LNCaP clone FGC (cell line): ENCODE measurements at places on chromosomes 1 and 21.

- no peak for DNase-seq
These were observed 30.1 kb upstream of the KCNK2 start for GRCh38 chr1:215052256-215053015.

- DNase-seq = no peak
These were observed 99.5 kb upstream of the TSPAN2 start for GRCh38 chr1:115188680-115189395.

- DNase-seq = no peak
These were observed 10.7 kb downstream of the SPEN start for GRCh38 chr1:15858069-15858670.

DNA sequence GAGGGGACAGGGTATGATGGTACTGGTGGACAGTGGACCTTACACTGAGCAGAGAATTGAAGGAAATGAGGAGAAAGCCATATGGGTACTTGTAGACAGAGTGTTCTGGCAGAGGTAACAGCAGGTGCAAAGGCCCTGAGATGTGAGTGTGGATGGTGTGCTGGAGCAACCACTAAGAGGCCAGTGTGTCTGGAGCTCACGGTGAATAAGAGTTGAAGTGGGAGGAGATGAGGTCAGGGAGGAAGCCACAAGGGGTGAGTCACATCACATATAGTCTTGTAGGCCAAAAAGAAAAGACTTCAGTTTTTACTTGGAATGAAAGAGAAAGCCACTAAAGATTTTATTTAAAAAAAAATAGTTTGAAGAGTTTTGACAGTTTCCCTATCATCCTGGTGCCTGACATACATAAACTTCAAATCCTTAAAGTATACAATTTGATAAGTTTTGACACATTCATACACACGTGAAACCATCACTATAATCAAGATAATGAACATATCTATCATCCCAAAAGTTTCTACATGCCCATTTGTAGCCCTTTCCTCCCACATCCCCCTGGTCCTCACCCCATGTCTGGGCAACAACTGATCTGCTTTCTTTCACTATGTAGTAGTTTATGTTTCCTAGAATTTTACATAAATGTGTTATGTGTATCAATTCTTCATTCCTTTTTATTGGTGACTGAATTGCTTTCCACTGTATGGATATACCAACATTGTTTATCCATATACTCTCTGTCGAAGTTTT lies 148.4 kb downstream of the GPATCH2 start:
- DNase-seq = no peak

GRCh38 chr1:240005997-240006650 lies 85.6 kb upstream of the FMN2 start:
- no peak for DNase-seq

DNA sequence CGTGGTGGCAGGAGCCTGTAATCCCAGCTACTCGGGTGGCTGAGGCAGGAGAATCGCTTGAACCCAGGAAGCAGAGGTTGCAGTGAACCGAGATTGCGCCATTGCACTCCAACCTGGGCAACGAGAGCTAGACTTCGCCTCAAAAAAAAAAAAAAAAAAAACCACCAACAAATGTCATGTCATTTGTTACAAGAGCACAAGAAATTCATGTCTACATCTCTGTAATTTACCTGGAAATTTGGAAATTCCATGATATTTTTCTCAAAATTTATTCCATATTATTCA lies 16.5 kb upstream of the VPS45 start:
- DNase-seq = no peak

- DNase-seq = peak; percentile 15
These were observed 101.9 kb downstream of the RGS21 start for GRCh38 chr1:192418552-192419285.

- DNase-seq = no peak
These were observed 35.2 kb downstream of the TP53BP2 start for GRCh38 chr1:223810586-223810985.

DNA sequence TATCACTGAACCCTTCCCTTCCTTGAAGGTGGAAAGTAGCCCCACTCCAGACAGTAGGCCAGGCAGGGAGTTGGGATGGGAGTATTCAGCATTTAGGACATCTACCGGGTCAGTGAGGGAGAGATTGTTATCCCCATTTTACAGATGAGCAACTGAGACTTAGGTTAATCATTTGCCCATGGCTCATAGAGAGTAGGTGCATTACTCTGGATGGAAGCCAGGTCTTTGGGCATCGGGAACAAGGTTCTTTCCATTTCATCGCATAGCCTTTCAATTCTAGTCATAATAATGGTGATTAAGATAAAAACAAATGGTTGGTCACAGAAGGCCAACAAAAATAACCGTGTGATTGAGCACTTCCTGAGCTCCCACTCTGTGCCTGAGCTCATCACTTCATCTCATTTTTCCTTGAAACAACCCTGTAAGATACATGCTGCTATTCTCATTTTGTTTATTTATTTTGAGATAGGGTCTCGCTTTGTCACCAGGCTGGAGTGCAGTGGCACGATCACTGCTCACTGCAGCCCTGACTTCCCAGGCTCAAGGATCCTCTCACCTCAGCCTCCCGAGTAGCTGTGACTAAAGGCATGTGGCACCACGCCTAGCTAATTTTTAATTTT lies 64.8 kb downstream of the NAV1 start:
- DNase-seq = no peak

- DNase-seq = no peak
These were observed 21.8 kb downstream of the EXOC8 start for GRCh38 chr1:231315887-231316286.

- no peak for DNase-seq
These were observed 48.9 kb downstream of the KCNT2 start for GRCh38 chr1:196559314-196559713.

GRCh38 chr1:43954036-43954435 lies 7.3 kb downstream of the IPO13 start:
- no peak for DNase-seq
